ENCODE measurements at places on chromosomes 6 and 20.

GRCh38 chr6:154752022-154752421, 18.8 kb downstream of the SCAF8 start:
- DNase-seq: no peak

DNA sequence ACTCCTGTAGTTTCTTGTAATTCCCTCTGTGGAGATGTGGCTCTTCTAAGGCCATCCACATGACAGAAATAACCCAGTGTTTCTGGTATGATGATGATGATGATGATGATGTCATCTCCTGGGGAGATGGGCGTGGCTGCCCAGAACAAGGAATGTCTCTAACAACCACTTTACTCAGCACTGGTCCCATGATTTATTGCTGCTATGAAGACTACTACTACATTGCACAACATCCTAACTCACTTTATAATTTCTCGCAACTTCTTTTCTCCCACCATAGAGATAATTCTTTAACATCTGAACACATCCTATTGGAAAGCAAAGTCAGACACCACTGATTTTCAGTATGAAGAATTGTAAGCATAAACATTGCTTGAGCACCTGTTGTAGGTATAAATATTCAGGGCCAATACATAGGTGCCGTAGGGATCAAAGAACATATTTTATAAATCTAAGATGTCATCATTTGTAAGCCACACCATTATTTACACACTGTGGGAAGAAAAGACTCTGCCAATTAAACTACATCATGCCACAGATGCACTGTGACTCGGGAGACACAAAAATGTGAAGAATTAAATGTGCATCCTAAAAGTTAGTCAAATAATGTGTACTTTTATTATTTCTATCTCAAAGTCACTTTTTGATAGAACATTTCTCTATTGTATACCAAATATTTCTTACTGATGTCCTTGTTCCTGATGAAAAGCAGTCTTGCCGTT, 6.4 kb downstream of the TPMT start:
- no peak for DNase-seq

DNA sequence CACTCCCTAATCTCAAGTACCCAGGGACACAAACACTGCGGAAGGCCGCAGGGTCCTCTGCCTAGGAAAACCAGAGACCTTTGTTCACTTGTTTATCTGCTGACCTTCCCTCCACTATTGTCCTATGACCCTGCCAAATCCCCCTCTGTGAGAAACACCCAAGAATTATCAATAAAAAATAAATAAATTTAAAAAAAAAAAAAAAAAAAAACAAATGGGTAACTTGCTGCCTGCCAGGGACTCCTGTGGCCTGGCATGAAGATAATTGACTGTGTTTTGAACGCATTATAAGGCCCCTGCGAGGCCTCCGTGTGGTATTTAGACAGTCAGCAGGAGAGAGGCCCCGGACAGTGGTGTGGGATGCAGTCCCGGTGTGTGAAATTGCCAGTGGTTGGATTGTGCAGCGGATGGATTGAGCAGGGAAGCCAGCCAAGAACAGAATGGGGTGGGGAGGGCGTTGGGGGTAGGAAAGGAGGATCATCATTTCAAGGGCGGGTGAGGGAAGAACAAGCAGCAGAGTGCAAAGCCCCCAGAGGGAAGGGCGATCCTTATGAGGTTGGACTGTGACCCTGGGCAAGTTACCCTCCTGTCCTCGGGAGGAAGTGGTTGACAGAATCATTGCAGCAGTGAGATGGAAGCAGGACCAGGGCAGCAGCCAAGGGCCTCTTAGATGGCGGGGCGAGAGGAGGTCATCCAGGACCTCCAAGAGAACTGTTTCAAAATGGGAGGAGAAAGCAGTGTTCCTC, 43.3 kb downstream of the PPARD start:
- DNase-seq: no peak

DNA sequence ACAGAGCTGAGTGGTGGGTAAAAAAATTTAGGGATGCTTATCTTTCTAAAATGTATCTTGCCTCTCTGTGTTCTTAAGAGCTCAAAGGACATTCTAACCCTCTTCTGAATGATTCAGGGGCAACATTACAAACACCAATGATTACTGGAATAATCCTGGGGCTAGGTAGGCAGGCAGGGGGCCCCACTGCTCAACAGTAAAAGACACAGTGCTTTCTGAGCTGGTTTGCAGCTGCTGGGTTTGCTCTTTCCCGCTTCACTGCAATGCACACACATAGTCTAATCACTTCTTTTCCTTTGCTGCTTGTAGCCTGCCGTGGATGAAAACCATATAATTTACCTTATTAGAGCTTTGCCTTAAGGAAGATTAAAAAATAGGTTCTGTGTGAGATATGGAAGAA, 23.9 kb downstream of the CLDN20 start:
- DNase-seq: peak; percentile 75

- no peak for DNase-seq
These were observed 648.6 kb downstream of the COL12A1 start for GRCh38 chr6:74557236-74557635.

- DNase-seq: no peak
These were observed 19.6 kb downstream of the ANGPT4 start for GRCh38 chr20:896501-897025.

- no peak for DNase-seq
These were observed 894.3 kb downstream of the TFAP2A start for GRCh38 chr6:9520417-9521151.

- DNase-seq: no peak
These were observed 10.9 kb downstream of the ITPR3 start for GRCh38 chr6:33631971-33632557.

DNA sequence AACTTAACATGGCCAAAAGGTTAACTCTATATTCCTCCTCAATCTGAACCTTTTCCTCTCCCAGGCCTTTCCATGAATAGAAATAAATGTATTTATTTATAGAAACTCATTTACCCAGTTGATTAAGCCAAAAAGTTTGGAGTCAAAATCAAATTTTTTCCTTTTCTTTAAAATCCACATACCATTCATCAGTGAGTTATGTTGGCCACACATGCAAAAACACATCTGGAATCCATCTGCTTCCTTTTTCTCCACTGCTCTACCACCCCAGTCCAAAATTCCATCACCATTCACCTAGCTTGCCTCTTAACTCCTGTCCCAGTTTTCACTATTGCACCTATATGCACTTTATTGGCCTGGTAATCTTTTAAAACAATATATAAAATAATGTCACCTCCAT, 62.4 kb upstream of the TMEM200A start:
- DNase-seq: no peak

- DNase-seq: no peak
These were observed 218.8 kb upstream of the FLRT3 start for GRCh38 chr20:14556206-14556605.

GRCh38 chr6:7106752-7107577, 796 bp upstream of the RREB1 start:
- DNase-seq: no peak

DNA sequence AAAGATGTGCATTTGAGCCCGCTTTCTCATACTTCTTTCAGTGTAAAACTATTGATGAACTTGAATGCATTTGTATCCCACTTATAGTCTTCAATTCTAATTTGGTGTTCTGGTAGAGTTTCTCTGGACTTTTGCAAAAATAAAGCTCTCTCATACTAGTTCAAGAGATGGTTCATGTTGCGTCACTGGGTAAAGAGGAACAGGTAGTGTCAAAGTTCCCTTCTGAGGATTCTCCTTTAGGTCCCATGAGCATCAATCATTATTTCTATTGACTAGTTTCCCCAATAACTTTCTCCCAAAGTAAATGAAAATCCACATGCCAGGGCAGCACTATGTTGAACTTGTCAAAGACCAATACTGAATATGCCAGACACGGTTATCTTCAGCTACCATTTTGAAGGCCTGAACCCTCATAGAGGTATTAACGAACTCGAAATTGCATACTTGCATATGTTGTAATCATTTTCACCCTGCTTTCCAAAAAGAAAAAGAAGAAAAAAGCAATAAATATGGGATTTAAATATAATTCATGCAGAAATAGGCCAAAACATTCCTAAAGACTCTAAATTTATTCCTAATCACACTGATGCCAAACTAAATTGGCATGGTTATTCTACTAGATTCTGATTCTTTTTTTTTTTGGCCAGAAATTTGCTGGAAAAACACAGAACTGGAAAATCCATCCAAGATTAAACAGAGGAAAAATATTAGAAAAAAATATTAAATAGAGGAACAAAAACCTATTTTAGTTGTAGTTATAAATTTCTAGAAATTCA, 84.5 kb downstream of the SGK1 start:
- no peak for DNase-seq

DNA sequence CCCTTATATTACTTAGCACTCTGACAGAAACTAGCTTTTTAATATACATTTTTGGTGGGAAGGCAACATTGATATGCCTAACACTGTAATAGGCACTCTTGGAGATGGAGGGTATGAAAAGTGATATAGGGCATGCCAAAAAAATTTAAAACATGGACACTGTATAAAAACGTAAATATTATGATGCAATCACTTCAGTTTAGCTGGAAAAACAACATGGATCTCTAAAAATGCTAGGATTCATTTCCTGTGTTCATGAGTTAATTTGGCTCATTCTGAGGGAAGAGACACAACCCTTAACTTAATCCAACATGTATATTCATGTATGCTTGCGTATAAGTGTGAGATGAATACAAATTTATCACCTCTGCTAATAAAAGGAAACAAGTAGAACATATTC, 157.3 kb upstream of the TFAP2D start:
- no peak for DNase-seq

GRCh38 chr20:62198496-62198895, 15.7 kb downstream of the MTG2 start:
- DNase-seq: no peak

DNA sequence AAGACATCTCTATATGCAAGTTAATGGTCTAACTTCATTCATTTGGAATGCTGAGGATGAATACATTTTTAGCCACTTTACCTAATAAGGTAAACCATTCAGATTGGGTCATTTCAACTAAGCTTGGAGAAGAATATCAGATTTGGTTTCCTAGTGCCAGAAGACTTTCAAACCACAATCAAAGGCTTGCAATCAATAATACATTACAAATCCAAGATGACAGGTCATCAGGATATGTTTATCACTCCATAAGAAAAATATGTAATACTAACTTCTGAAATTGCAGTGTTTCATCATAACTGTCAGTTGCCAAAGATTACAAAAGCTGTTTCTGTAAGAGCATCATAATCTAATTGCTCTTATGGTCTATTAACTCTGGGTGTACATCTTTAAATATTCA, 654.0 kb downstream of the COL12A1 start:
- no peak for DNase-seq

- DNase-seq: no peak
These were observed 128.4 kb downstream of the KLHL32 start for GRCh38 chr6:97052896-97053295.

DNA sequence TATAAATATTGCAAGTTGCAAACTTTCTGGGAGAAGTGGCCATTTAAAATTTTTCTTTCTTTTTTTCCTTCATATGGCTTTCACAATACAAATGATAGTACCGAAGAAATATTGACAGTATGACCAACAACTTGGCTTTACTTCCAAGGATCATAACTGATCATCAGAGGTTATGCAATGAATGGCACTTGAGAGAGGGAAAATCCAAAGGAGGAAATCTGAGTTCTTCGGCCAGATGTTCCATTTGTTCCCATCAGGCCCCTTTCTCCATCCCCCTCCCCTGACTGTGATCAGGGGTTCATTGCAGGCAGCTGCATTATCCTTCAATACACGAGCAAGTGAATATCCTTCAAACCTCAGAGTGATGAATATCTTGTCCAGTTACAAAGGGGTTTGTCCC, 130.0 kb upstream of the UST start:
- DNase-seq: no peak

- no peak for DNase-seq
These were observed 309.8 kb downstream of the CDC5L start for GRCh38 chr6:44697327-44697726.
